ENCODE measurements at places on chromosomes 11 and 22.

DNA sequence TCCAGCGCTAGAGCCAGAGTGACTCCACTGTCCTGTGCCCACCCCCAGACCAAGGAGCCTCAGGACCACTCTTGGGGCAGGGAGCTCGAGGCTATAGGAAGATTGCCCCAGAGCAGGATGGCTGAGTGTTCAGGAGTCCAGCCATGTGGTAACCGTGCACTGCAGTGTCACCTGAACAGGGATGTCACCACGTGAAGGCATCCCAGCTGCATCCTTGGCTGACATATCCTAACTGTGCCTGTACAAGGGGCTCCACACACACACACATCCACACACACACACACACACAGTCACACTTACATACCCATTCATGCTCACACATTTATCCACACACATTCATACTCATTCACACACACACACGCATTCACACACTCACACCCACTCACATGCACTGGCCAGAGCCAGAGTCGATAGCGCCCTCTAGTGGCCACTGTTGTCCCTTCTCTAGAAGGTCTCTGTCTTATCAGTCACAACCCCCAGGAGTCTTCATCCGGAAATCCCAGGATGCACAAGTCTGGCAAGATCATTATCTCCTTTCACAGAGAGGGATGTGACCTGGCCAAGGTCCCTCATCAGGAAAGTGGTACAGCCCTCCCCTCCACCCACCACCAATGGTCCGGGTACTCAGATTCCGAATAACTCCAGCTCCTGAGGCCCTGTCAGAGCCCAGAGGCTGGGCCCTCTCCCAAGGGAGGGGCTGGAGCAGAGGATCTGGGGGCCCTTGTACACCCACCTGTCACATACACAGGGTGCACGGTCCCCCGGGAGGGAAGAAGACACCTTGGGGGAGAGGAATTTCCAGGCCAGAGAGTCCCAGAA is 55.1 kb downstream of the IGLL5 start:
- no peak for DNase-seq

- no peak for DNase-seq
These were observed 184.2 kb downstream of the BLID start for GRCh38 chr11:121931748-121932352.

DNA sequence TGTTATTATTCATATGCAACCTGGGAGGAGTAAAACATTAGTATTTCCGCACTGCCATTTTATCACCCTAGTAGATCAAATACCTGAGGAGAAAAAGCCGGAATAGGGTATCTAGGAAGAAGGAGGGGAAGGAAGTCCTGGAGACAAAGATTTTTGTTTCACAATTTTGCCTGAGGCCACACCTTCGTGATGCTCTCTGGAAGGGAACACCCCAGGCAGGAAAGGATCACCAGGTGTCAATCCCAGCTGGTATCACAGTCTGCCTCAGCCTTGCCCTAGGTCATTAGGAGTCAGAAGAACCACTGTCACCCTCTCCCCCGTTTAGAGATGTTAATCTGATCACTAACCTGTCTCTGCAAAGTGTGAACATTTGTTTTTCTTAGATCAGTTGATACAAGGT is 35.4 kb upstream of the IGSF9B start:
- DNase-seq, result no peak

GRCh38 chr11:3338569-3339339 is 40.2 kb downstream of the ZNF195 start:
- no peak for DNase-seq

GRCh38 chr11:31199378-31199777 is 170.2 kb downstream of the DCDC1 start:
- no peak for DNase-seq

DNA sequence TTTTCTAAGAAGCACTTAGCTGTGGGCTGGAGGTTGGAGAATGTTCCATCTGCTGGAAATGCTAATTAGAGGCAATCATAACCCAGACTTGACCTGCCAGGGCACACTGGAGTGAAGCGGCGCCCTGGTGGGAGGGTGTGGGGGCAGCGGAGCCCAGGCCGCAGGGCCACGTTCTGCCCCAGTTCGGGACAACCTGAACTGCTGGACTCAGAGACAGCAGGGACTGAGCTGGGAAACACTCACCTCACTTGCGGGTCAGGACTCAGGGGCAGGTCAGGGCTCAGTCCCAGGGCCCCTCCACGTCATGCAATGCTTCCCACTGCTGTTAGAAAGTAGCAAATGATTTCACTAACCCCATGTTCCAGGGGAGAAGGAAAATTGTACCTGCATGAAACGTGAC is 316.4 kb downstream of the NTM start:
- no peak for DNase-seq

DNA sequence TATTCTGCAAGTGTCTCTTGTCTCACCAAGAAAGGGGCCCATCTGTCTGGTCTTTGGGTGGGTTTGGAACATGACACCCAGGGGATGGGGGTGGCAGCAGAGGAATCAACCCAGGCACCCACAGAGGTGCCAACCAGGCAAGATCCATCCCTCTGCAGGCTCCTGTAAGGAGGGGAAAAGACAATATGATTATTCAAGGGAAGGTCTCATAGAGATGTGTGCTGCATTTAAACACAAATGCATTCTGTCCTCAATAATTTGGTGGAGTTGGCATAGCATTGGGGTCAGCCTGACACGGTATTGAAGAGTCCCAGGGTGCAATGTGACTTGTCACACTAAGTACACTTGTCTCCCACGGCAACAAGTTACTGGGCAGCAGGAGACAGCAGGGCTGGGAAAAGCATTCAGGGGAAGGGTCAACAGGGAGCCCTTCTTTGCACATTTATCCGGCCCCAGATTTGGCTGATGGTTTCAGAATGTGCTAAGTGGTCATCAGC is 33.1 kb upstream of the SPON1 start:
- DNase-seq, result peak; percentile 76

GRCh38 chr11:123580557-123581275 is 73.7 kb downstream of the SCN3B start:
- no peak for DNase-seq

GRCh38 chr22:46891382-46891951 is 129.0 kb downstream of the TBC1D22A start:
- no peak for DNase-seq

- no peak for DNase-seq
These were observed 716.6 kb upstream of the LUZP2 start for GRCh38 chr11:23780231-23780630.

DNA sequence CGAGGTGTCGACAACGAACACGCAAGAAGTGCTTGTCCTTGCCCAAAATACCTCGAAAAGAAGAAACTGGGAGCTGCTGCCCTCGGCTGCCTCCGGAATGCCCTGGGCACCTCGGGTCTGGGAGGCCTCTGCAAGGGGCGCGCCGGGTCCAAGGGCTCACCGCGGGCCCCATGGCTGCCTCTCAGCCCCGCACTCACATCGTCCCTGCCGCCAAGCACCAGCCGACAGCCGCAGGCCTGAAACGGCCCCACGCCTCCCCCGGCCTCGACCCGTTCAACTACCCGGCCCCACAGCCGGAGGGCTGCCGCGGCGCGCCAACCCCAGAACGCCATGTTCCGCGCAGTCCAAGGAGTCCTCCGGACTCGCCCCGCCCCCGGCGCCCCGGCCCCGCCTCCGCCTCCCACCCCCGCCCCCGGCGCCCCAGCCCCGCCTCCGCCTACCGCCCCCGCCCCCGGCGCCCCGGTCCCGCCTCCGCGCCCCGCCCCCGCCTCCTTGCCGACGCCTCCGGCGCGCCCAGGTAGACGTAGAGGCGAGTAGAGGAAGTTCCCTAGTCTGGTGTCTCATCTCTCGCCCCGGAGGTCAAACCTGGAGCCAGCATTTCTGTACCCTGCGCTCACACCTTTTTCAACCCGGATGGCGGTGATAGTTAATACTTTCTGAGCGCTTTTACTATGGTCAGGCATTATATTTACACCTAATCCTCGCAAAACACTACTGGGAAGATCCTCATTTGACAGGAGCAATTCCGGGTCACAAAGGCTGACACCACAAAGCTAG is at the start of gene SIRT3:
Gene SIRT3, minus strand, starts transcription at position 346 of the 777 bp plus-strand sequence. Its CDS starts 14 bp downstream, at position 332.
- DNase-seq, result peak; percentile 72

DNA sequence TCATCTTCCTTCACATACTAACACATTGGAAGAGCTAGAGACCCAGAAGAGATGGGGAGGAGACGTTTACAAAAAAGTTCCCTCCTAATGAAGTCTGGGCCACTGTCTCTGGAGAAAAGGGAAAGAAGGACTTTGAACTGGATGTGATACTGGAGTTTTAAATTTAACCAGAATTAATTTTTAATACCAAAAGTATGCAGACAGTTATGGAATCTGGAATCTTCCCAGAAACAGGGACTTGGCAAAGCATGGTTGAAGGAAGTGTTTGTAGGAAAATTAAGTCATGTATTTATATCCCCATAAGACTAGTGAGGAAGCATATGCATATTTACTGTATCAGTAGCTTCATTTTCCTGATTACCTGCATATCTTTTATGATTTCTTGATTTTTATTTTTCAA is 215.5 kb downstream of the TTC28 start:
- no peak for DNase-seq

- no peak for DNase-seq
These were observed 4.1 kb downstream of the SCN2B start for GRCh38 chr11:118172356-118172755.

DNA sequence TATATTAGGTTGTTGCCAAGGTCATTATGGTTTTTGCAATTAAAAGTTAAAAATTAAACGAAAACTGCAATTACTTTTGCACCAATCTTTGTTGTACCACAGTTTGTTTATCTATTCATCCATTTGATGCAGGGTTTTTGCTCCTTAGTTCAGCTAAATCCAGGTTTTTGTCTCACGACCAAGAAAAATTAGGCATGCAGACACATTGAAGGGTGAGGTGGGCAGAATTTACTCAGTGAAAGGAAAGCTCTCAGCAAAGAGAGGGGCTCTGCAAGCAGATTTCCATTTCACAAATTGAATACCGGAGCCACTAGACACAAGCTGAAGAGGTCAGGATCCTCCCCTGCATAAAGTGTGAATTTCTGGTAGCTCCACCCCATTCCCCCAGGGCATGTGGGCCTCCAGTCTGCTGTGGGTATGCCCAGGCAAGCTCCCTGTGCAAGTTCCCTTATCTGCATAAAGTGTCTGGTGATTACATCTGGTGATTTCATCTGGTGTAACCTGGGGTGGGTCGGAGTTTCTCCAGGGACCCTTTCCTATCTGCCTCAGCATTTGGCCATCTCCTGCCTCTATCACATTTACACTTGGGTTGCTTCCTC is 33.3 kb downstream of the APOL6 start:
- no peak for DNase-seq

DNA sequence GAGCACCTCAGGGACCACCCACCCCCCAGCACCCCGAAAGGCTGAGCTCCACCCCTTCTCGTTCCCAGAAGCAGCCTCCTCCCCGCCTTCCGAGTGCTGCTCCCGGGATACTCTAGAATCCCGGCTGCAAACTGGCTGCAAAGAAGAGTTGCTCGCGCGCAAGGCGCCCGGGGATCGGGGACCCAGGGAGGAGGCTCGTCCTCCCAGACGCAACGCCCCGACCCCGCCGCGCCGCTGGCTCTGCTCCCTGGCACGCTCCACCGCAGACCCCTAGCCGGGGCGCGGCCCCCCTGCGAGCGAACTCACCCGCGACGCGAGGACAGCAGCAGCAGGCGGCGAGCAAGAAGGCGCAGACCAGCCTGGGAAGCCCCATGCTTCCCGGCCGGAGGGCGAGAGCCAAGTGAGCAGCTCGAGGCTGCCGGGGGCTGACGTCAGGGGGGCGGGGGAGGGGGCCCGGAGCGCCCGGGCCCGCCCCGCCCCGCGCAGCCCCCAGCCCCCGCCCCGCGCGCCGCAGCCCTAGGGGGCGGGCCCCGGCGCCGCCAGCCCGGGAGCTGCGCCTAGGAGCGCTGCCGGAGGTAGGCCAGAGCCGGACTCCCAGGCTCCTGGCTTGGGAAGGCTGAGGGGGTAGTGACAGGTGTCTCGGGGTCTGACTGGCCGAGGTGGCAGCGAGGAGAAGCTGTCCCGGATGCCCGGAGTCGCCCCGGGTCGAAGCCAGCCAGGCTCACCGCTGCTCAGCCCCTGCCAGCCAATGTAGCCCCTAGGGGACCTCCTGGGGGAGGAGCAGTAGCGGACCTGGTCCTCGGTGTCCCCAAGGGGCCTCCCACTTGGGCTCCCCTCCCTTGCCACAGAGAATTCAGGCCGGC is at the start of gene MCAM:
Gene MCAM, minus strand, starts transcription at position 402 of the 863 bp plus-strand sequence. Its CDS starts 29 bp downstream, at position 373.
- no peak for DNase-seq

DNA sequence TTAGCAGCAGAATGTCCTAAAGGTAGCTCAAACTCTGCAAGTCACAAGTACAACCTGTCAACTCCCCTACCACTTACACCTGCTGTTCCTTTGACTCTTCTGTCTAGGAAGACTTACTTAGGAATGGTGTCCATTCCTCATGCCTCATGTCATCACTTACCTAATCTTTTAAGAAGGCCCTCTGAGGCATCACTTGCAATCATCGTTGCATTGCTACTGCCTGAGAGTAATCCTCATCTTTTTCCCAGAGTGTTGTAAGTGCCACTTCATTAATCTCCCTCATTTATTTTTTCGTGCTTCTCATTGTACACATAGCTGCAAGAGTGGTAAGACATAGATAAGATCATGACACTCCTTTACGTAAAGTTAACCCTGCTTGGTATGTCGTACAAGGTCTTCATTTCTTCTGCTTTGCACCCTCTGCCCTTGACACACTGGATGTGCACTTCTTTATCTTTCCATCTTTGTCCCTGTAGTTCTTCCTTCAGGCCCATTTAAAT is 54.6 kb downstream of the SFI1 start:
- no peak for DNase-seq

DNA sequence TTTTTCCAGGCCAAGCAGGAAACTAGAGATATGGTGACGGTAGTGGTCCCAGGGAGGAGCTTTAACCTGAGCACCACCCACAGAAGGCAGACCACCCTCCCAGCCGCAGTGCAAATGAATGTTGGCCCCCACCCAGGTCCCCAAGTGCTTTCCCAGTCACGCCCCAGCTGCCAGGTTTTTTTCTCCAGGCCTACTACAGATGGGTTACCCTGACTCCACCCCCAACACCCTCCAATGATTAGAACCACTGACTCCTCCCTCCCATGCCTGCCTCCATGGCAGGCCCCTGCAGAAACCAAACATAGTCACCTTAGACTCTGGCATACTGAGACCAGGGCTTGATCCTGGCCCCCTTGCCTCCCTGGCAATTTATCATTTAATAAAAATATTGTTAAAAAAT is 58.7 kb upstream of the CHST1 start:
- DNase-seq, result no peak

DNA sequence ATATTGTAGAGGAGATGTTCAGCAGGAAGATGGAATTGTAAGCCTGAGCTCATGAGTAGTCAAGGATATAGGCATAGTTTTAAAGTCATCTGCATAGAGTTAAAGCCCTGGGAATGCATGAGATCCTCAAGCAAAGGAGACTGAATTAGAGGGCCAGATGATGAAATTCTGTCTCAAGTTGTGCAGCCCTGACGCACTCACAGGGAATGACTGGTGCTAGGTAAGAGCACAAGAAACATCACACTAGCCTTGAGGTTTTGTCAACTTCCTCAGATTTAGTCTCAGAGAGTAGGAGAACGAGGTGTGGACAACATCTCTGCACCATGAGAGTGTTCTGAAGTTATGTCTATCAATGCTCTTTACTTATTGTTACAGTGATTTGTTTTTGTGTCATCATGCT is 5.8 kb downstream of the RAB38 start:
- no peak for DNase-seq

- DNase-seq, result no peak
These were observed 23.8 kb downstream of the ARHGAP1 start for GRCh38 chr11:46676436-46677158.
